GOT3 (cell line): ENCODE measurements at places on chromosomes 1 and 21.

DNA sequence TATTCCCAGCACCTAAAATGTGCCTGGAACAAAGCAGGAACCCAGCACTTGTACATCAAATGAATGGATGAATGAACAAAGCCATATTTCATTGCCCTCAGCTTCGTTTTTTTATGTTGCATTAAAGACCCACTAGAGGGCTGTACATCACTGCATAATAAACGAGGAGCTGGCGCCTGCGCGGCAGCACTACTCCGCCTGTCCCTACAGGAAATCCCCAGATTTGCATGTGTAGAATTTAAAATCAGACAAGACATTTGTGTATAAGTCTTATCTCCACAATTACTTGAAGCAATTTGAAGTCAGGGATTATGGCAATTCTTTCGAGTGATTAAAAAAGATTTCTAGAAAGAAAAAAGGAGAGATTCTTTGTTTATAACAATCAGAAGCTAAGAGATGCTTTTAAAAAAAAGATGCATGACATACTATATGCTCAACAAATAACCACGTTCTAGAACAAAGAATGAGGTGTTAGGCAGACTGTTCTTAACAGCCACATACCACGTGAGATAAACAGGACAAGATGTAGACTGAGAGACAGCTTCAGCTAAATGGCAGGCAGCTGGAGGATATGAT lies 5.4 kb upstream of the NEK2 start:
- no peak for DNase-seq

DNA sequence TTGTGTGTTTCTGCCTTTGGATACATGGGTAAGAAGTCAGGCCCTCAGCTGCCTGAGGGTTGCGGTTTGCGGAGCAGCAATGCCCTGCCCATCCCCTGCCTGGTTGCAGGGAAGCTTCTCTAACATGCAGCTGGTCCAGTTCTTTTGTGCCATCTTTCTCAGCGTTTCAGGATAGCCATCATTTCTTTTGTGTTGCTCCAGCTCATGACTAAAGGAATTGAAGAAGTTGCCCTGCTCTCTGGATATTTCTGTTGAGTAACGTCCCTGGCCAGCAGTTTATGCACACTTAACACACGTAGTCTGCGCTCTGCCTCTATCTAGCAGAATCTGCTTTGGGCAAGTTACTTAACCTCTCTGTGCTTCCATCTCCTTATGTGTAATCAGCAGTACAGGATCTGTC lies 62.1 kb downstream of the DOP1B start:
- no peak for DNase-seq

DNA sequence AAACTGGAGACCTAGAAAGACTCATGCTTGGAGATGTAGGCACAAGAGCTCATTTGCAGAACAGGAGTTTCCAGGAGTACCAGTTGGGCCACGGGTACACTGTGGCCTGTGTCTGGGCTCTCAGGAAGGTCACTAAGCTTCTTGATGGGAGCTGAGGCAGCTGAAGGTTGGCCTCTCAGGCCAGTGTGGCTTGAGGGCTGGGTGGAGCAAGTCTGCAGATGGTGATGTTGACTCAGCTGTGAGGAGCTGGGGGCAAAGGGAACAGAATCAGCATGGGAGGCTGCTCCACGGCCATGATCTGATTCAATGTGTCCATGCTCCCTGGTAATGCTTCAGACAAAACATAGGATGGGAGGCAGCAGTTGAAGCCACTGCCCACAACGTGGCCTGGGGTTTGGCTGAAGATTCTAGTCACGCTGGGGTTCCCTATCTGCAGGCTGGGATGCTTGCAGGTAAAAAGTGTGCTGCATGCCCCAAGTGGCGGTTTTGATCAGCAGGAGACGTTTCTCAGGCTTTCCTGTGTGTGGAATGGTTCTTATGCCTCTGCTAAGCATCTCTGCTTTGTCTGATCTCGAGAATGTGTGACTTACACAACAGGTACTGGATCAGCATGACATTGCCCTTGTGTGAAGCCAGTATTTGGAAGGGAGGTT lies 15.4 kb upstream of the TENT5C start:
- DNase-seq: no peak

DNA sequence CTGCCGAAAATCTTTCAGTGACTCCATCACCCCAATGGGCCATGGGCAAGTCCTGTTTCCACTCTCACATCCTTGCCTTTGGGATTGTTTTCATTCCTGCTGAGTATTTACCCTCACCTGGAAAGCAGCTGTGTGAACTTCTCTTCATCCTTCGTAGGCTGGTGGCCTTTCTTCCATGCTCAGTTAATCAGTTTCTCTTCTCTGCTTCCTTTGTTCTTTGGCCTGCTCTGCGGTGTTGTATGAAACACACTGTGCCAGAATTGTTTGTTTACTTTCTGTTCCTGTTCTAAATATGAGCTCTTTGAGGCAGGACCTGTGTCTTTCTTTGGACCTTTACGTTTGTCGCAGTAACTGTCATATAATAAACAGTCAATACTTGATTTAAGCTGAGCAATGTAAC lies 48.6 kb downstream of the ITSN1 start:
- DNase-seq: no peak

- DNase-seq: no peak
Measured at GRCh38 chr1:54284781-54285529, 85.0 kb downstream of the MRPL37 start.

DNA sequence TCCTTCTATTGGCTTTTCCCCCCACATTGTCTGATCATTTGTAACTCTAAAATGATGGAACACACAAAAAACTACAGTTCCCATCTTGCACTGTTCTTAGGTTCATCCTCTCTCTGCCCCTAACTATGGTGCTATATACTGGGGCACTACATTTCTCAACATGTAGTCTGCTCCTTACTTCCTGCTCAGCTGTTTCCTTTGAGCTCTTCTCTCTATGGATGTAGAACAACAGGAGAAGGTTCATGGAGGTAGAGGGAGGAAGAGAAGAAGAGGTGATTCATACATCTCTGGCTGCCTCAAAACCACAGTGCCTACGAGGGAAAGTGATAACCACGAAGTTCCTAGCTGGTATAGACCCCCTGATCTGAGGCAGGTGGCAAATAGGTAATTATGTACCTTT lies 7.0 kb upstream of the C1orf146 start:
- no peak for DNase-seq

DNA sequence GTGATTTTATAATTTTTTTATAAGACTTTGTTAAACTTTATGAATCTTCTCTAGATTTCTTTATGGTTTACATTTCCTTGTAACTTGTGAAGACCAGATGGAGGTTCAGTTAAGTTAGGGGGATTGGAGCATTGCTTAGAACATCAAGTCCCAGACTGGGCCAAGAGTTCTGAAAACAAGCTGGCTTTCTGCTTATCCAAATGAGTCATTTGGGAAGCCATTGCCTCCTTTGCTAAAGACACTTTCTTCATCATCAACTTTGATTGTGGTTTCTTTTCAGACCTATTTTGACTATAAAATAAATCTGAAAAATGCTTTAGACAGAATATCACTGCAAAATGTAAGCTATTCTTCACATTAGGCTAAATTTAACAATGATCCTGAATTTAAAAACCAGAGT lies 446.8 kb downstream of the USP25 start:
- no peak for DNase-seq

GRCh38 chr1:43729816-43730463 lies 22.6 kb downstream of the ST3GAL3 start:
- no peak for DNase-seq

GRCh38 chr21:31599013-31599412 lies 60.5 kb upstream of the SOD1 start:
- no peak for DNase-seq

DNA sequence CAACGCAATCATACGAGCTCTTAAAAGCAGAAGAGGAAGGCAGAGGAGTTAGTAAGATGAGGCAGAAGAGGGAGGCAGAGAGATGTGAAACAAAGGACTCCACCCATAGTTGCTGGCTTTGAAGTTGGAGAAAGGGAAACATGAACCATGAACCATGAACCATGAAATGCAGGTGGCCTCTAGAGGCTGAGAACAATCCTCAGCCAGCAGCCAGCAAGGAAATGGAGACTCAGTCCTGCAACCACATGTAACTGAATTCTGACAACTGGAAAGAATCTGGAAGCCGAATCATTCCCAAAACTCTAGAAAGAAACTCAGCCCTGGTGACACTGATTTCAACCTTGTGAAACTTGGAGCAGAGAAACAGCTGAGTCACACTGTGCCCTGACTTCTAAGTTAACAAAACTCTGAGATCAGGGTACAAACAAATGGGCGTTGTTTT lies 10.1 kb downstream of the DIPK1A start:
- DNase-seq: no peak

DNA sequence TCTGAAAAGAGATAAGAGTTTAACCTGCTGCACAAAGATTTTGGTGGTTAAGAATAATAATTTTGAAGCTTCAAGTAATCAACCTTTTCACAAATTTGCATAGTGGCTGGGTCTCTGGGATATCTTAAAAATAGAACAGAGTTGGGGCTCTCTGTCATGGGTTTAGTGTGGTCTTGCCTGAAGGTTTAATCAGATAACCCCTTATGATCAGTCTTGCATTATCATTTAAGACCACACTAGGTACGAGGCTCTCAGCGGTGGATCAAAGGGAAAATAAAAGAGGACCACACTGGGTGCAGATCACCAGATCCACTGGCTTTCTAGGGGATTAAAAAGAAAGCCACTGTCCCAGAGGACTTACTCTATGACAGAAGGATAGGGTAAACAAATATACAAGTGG lies 19.5 kb downstream of the LRRC8C start:
- no peak for DNase-seq

DNA sequence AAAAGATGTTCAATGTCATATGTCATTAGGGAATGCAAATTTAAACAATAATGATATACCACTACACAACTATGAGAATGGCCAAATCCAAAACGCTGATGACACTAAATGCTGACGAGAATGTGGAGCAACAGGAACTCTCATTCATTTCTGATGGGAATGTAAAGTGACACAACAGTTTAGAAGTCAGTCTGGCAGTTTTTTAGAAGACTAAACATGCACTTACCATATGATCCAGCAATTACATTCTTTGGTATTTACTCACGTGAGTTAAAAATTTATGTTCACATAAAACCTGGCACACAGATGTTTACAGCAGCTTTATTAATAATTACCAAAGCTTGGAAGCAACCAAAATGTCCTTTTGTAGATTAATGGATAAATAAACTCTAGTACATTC lies 110.4 kb upstream of the C1orf21 start:
- no peak for DNase-seq

DNA sequence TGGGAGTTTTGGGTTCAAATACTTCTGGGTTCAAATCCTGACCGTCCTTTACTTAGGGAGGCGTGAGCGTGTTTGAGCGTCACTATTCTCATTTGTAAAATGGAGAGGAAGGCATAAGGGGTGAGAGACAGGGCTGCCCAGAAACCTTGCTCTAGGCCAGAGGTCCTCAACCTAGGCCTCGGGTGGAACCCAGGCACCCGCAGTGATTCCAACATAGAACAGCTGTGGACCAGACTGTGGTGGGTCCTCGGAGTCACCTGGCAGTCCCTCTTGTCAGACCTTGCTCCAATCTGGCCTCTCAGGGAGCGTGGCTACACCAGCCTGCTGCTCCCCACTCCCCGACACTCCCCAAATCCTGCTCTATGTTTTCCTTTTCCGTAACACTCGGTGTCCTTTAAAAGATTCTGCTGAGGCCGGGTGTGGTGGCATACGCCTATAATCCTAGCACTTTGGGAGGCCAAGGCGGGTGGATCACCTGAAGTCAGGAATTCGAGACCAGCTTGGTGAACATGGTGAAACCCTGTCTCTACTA lies 116.4 kb downstream of the PGBD5 start:
- DNase-seq: no peak

- DNase-seq: no peak
Measured at GRCh38 chr1:107782217-107782845, 182.6 kb downstream of the VAV3 start.

- DNase-seq: no peak
Measured at GRCh38 chr1:10867138-10867721, 70.8 kb upstream of the CASZ1 start.
